ENCODE measurements at places on chromosomes 12 and 14.

GRCh38 chr14:58082491-58083098, 69.4 kb downstream of the ARMH4 start:
- DNase-seq: no peak

DNA sequence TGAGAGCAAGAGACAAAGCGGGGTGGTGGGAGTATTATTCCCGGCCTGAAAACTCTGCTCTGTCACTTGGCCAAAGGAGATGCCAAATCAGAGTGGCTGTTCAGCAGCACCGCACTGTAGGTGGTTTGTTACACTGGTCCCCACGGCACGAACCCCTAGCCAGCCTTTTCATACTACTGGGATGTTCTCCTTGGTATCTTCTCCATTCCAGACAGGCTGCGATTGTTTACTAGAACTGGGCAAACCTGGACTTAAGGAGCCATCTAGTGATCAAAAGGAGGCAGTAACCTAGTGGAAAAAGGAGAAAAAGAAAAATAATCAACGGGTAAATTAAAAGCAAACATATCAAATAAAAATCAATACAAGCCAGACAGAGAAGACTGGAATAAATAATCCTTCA, 58.9 kb upstream of the TMTC2 start:
- DNase-seq: peak; percentile 7

DNA sequence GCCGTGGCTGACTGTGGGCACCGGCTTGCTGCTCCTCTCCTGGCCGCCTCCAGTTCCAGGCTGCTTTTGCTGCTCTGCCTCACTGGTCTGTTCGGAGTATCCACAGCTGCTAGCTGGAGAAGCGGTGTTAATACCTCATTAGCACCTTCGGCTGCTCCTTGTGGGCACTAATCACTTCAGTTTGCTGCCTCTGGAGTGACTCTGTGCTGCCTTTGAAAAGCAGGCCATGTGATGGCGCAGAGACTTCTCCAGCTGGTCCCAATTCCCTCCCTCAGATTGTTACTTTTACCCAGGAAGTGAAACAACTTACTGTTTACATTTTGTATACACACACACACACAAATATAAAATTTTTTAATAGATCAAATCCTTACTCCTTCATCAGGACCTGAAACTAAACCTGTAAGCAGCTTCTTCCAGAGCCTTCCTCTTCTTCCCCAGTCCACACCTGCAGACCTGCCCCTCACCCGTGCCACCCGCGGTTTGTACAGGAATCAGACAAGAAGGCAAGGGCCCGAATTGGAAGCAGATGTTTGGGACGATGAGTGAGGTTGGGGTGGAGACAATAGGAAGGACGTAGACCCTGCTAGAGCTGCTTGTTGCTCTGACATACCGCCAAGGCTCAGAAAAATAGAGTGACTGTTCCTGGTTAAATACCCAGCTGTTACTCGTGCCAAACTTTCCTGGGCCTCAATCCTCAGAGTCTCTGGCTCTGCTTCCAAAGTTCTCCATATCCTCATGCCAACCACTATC, 41.5 kb upstream of the LTBP2 start:
- no peak for DNase-seq

GRCh38 chr12:104720339-104721038, 237.6 kb downstream of the SLC41A2 start:
- DNase-seq: no peak

- DNase-seq: no peak
Measured at GRCh38 chr12:32261638-32262037, 137.7 kb upstream of the FGD4 start.

Measured in iPS DF 6.9 (cell line).